ENCODE measurements at places on chromosomes 12 and 14.

- DNase-seq: no peak
Observed at GRCh38 chr12:89494411-89495231, 30.0 kb downstream of the GALNT4 start.

GRCh38 chr12:26188127-26188526 is 7.2 kb upstream of the SSPN start:
- DNase-seq: no peak

DNA sequence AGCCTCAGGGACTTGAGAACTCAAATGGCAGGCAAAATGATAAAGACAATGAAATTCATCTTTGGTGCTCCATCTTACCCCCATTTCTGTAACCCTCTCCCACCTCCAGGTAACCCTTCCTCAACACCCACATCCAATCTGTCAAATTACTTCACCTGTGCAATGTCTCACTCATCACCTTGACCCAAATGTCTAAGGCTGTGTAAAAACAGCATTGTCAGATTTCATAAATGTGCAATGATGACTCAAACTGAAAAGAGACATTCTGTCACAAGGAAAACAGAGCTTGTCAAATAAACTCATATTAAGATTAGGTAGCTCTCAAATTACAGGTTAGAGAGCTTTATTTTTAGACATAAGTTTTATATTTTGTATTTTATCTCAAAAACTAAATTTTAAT is 19.9 kb upstream of the COCH start:
- DNase-seq: no peak

- no peak for DNase-seq
Observed at GRCh38 chr14:87999277-87999676, 5.7 kb upstream of the GPR65 start.

DNA sequence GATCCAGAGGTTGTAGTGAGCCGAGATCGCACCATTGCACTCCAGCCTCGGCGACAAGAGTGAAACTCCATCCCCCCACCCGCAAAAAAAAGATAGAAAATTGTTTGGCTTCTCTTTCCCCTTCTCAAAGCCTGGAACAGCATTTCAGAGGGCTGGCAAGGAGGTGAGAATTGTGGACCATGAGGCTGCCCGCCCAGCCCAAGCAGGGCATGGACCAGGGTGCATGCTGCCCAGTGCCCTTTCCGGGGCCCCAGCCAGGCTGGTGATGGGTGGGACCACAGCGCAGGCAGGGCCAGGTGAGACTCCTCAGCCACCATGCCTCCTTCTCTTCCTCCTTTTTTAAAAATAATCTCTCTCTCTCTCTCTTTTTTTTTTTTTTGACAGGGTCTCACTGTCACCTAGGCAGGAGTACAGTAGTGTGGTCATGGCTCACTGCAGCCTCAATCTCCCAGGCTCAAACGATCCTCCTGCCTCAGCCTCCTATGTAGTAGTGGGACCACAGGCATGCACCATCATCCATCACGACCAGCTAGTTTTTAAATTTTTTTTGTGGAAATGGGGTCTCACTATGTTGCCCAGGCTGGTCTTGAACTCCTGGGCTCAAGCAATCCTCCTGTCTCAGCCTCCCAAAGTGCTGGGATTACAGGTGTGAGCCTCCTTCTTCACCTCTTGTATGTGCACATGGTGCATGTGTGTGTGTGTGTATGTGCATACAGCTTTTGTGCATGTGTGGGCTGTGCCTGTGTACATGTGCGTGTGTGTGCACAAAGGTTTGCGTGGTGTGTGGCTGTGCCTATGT is 22.2 kb downstream of the SYNDIG1L start:
- DNase-seq: no peak

GRCh38 chr12:130978785-130979184 is 25.1 kb downstream of the ADGRD1 start:
- DNase-seq: no peak

DNA sequence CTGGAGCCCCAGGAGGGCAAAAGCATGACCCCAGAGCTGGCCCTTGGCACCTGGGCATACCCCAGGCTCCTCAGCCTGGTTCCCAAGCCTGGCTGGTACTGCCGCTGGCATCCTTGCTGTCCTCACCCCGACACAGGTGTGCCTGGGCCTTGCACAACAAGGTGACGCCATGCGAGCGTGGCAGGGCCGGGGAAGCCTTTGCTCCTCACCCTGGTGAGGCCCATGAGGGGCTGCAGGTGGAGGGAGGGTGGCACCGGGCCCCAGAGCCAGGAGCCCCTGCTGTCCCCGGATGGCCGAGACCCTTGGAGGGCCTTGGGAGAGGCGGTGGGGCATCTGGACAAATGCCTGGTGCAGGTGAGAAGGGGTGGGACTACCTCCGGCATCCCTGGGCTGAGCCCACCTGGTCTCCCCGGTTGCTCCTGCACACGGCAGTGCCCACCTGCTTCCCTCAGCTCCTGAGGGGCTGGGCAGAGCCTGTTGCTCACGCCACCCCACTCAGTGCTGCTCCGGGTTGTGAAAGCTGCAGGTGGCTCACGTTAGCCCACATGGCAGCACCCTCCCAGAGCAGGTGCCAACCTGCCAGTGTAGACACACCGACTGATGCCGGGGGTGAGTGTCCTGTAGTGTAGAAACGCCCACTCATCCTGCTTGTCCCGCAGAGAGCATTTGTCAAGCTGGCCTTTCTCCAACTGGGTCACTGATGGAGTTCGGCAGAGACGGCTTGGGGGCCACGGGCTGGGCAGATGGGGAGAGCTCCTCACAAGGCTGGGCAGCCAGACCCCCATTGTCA is 24.6 kb upstream of the KIF26A start:
- no peak for DNase-seq

GRCh38 chr14:95577067-95577800 is 42.4 kb downstream of the GLRX5 start:
- no peak for DNase-seq

DNA sequence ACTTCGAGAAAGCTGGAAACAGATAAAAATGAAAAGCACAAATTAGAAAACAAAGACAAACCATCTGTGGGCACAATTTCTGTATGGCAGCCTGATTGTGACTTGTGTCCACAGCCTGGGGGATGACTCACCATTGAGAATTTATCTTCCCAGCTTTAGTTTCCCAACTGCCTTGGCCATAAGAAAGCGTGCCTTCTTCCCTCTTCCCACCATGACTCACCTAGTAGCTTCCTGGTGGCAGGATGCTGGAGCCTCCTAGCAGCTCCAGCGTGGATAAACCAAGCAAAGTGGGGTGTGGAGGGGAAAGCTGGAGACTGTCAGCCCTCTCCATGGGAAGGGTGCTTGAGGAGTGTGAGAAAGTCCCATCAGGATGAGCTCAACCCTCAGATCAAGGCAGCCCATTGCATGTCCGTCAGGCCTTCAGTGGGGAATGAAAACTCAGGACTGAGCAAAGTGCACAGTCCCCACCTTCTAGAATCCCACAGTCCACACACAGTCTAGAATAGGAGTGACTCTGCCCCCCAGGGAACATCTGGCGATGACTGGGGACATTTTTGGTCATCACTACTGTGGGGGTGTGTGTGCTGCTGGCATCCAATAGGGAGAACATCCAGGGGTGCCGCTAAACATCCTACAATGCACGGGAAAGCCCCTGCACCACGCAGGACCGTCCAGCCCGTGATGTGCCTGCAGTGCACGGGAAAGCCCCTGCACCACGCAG is 22.4 kb upstream of the SERPINA6 start:
- DNase-seq: no peak

- DNase-seq: no peak
Observed at GRCh38 chr12:75979181-75979580, 52.4 kb downstream of the PHLDA1 start.

DNA sequence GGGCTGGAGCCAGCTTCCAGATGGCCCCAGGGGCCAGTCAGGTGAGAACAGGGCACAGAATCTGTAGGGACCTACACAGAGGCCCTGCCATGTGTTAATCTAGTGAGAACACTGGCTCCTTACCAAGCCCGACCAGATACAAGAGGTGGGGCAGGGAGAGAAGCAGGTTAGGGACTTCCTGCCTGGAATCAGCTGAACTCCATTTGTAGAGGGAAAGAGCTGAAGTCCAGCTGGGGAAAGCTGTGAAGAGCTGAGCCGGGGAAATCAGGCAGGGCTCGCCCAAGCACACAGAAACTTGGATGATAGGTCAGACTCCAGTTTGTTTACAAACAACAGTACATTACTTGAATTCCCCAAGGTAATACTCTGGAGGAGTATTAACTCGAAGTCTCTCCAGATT is 46.7 kb downstream of the PTGER2 start:
- no peak for DNase-seq

DNA sequence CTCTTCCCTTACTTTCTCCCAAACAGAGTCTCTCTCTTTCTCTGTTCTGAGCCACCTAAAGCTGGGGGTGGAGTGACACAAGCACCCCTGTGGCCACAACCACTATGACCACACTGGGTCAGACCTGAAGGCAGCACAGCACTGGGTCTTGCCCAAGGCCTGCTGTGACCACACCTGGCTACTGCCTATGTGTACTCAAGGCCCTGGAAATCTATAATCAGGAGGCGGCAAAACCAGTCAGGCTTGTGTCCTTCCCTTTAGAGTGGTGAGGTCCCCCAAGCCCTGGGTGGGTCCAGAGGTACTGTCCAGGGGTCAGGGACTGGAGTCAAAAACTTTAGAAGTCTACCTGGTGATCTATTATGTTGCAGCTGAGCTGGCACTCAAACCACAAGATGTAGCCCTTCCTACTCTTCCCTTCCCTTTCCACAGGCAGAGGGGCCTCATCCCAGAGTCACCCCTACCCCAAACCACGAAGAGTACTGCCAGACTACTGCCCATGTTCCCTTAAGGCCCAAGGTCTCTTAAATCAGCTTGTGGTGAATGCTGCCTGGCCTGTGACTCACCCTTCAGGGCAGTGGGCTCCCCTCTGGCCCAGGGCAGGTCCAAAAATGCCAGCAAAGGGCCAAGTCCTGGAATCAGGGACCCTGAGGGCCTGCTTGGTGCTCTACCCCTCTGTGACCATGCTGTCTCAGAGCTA is 179.8 kb upstream of the DYRK2 start:
- DNase-seq: no peak

DNA sequence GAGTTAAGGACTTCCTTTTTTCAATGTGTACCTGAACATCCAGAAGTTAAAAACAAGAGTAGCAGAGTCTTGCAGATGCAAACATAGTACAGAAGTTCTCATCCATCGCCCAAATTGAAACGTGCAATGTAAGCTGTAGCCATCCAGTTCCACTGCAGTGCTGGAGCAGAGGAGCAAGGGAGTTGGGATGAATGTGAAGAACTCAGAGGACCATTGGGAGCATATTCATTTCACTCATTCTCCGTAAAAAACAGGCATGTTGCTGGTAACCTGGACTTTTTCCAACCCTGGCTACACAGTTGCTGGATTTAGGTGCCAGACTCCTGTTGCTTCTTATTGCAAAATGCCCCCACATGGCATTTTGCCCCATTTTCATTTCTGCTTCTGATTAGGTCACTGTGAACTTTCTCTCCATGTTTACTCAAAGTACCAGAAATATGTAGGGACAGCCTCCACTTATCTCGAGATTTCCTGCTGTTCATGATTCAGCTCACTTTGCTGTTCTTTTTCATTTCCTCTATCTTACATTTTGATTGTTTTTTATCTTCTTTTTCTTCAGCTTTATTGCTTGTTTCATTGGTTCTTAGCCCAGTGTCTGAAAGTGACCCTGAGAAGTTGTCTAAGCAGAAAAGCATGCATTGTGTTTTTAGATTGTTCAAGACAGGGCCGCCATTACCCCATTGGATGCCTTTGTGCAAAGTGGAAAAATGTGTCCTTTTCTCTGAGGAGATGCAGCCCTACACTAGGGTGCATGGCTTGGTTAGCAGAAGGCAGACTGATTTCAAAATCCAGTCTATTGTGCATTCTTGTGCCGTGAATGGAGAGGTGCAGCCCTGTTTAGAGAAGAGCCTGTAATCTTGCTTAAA is 109.0 kb upstream of the AMIGO2 start:
- DNase-seq: no peak

GRCh38 chr14:79842270-79842669 is 369.0 kb downstream of the DIO2 start:
- DNase-seq: no peak

GRCh38 chr14:52068615-52069306 is at the start of gene NID2:
NID2 (minus strand) TSS chr14:52069059; CDS start chr14:52068994, 65 bp downstream.
- DNase-seq: peak; percentile 83

DNA sequence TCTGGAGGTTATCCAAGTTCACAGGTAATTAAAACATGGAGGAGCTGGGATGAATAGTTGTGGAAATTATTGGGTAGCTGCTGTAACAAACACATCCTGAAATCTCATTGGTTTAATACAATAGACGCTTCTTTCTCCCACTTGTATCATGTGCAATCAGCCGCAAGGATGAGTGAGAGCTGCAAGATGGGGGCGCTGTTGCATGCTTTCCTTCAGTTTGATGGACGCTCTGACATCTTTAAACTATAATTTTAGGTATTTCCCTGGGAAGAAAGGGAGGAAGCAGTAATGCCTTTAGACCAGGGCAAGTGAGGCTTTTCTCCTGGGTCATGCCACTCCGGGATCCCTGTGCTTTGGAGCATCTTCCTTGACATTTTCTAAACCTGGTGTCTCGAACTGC is 178.7 kb downstream of the PAWR start:
- no peak for DNase-seq

DNA sequence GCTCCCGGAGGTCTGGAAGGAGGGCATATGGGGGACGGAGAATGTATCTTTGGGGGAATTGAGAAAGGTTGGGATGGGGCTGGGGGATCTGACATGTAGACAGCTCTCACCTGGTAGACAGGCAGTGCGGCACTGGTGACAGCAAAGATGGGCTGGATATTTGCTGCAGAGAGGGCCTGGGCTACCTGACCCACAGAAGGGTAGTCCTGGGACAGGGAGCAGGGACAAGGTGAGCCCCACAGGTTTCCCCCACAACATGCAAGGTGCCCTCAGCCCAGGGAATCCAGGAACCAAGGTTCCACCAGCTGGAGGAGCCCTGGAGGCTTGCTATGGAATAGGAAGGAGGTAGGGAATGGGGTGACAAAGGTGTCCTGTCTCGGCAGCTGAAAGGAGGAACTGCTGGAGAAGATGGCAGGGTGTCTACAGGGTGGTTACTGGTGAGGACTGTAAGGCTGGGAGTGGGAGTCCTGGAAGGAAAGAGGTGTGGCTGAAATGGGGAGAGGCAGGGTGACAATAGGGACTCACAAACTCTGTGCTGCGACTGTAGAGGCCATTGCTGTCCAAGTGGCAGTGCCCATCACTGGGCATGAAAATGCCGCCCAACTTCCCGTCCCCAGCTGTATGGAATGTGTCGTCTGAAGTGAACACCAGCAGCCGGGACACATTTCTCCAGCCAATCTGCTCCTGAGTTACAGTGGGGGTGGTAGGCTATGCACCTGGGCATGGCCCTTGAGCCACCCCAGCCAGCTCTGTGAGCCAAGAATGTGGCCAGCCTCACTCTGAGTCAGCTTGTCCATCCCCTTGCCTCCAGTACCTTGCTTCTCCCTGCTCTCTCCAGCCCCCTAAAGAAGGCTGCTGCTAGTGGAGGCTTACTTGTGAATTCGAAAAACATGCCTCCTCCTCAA is 11.3 kb downstream of the ITGB7 start:
- no peak for DNase-seq

GRCh38 chr12:48067250-48067938 is 38.5 kb downstream of the SENP1 start:
- DNase-seq: no peak

DNA sequence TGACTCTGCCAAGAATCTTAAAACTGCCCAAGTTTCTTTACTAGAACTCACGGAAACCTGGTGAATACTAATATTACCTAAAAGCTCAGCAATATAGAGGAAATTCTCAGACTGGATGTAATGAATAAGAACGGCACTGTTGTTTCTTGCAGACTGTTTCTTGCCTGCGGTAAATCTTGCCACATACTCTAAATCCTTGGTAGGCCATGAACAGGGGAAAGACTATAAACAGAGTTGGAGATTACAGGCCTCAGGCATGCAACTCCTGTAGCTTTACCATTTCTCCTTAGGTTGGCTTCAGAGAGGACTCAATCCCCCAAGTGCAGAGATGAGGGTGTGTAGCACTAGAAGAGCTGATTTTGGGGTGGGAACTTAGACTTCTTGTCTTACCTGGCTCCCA is 1.1 kb downstream of the ALDH6A1 start:
- no peak for DNase-seq

Data from SK-N-DZ (cell line).